NCI-H1092 (cell line): ENCODE measurements at places on chromosomes 12 and 14.

- no peak for DNase-seq
These were observed 50.9 kb downstream of the ZFP36L1 start for GRCh38 chr14:68741839-68742470.

GRCh38 chr12:4301932-4302501 is 19.0 kb upstream of the TIGAR start:
- DNase-seq = no peak

- DNase-seq = no peak
These were observed 26.8 kb downstream of the KLRK1 start for GRCh38 chr12:10362828-10363657.

- no peak for DNase-seq
These were observed 21.3 kb downstream of the TMEM120B start for GRCh38 chr12:121733849-121734248.
